HFFc6 (cell line): ENCODE measurements at places on chromosomes 3 and 15.

DNA sequence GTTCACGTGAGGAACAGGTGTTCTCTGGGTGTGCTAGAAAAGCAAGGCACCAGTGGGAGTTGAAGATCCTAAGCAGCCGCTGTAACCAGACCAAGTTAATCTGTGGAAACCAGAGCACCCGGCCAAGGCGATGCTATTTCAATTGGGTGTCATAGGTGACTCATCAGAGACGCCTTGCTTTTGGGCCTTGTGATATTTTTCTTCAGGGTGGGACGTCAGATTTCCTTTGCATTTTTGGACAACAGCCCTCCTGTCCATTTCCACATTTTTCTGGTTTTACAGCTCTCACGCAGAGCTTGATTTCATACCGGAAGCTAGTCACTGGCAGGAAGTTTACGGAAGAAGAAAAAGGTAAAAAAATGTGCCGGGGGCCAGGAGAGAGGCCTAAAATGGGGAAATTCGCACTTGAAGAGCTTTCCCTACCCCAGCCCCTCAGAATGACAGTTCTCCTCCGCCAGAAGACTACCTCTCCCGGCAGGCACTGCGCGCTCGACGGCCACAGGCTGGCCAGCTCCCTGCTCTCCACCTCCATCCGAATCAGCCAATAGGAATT, 471 bp upstream of the KBTBD8 start:
- no peak for DNase-seq

DNA sequence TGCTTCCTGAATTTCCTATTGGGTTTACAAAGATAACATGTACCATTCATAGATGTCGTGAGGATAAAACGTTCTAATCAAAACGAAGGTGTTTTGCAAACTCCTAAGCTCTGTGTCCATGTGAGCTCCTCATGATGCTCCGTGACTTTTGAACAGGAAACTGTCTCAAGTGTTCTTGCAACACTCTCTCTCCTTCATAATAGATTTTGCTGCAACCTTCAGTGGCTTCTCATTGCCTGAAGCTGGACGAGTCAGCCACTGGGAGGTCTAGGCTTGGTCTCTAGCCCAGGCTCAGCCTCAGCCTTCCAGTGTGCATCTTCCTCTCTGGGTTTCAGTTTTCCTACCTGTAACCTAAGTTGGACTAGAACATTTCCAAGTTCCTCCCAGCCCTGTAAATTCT, 18.7 kb upstream of the BCL2A1 start:
- peak; percentile 7 for DNase-seq

GRCh38 chr3:124217542-124217941, 225.6 kb upstream of the ROPN1 start:
- DNase-seq, result peak; percentile 49

GRCh38 chr3:151903501-151903991, 30.1 kb downstream of the SUCNR1 start:
- DNase-seq, result peak; percentile 62

GRCh38 chr3:69888040-69888942, 111.2 kb upstream of the SAMMSON start:
- DNase-seq, result no peak

GRCh38 chr15:95604634-95605036, 725.9 kb upstream of the NR2F2 start:
- peak; percentile 70 for DNase-seq

DNA sequence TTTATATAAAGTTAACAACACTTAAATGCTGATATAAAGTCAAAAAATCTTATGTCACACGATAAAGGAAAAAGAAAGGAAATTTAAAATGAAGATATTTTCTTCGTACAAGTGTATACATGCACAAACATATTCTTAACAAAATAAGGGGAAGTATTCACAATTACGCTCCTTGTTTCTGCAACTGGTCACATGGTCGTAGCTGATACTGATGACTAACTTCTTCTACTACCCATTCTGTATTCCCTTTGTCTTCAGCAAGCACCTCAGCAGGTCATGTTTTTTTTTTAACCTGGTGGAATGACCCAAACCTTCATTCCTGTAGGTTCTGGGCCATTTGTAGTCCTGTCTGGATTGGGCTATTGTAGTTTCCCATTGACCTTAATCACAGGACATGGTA, 30.0 kb upstream of the CMTM8 start:
- DNase-seq, result no peak

DNA sequence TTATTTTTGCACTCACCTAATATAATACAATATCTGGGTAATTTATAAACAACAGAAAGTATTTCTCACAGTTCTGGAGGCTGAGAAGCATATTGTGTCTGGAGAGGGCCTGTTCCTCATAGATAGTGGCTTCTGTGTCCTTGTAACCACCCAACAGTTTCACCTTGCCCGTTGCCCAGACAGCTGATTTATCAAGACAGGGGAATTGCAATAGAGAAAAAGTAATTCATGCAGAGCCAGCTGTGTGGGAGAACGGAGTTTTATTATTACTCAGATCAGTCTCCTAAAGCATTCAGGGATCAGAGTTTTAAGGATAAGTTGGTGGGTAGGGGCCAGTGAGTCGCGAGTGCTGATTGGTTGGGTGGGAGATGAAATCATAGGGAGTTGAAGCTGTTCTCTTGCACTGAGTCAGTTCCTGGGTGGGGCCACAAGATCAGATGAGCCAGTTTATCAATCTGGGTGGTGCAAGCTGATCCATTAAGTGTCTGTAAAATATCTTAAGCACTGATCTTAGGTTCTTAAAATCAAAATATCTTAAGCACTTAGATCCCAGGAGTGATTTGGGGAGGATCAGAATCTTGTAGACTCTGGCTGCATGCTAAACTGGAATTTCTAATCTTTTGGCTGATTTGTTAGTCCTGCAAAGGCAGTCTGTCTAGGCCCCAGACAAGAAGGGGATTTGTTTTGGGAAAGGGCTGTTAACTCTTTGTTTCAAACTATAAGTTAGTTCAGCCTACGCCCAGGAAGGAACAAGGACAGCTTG, 33.9 kb upstream of the C15orf39 start:
- DNase-seq, result peak; percentile 32

GRCh38 chr3:64450396-64450956, 225.2 kb upstream of the PRICKLE2 start:
- DNase-seq, result no peak

GRCh38 chr3:128701342-128702212, 24.4 kb upstream of the RAB7A start:
- no peak for DNase-seq

- no peak for DNase-seq
Observed at GRCh38 chr15:72397796-72398588, at the start of gene TMEM202. Gene TMEM202 (plus strand): TSS chr15:72398305. CDS start chr15:72398327, 22 bp downstream.

DNA sequence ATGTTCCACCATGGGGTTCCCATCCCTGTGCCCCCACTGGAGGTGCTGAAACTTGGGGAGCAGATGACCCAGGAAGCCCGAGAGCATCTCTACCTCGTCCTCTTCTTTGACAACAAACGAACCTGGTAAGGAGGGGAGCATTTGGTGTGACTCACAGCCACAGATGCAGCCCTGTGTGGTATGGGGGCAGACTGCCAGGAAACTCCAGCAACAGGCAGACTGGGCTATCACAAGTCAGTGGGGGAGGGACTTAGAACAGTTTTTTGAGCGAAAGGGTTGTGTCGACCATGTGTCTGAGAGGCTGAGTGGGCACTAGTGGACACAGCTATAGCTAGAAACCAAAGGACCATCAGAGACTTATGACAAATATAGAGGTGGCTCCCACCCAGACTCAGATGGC, 3.4 kb upstream of the OGG1 start:
- DNase-seq, result peak; percentile 80

GRCh38 chr3:46759239-46760167, 41.8 kb upstream of the PRSS50 start:
- DNase-seq, result no peak

GRCh38 chr3:158368271-158368670, 202.7 kb upstream of the MLF1 start:
- no peak for DNase-seq

GRCh38 chr3:81300324-81300927, 461.0 kb downstream of the GBE1 start:
- DNase-seq, result no peak

- no peak for DNase-seq
Observed at GRCh38 chr3:152269831-152270734, 1.4 kb downstream of the MBNL1 start.

DNA sequence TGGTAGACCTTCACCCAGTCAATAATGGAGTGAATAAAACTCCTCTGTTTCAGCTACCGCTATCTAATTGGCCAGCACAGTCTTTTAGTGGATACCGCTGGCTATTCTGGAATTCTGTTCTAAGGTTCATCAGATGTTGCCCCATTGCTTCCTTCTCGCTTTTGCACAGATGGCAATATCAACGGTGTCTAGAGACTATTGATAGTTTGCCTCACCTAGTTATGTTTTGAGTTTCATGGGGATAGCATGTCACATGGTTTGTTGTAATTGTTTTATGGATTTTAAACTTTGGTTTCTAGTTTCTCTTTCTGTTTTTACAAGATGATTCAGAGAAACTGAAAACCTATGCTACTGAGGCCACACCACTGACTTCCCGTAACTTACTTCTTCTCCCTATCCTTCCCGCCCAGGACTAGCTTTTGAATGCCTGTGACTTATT, 2.0 kb downstream of the XRN1 start:
- DNase-seq, result peak; percentile 17

- DNase-seq, result peak; percentile 42
Observed at GRCh38 chr3:188208516-188208981, 54.6 kb downstream of the LPP start.

GRCh38 chr3:535566-536416, 339.2 kb downstream of the CHL1 start:
- DNase-seq, result no peak

DNA sequence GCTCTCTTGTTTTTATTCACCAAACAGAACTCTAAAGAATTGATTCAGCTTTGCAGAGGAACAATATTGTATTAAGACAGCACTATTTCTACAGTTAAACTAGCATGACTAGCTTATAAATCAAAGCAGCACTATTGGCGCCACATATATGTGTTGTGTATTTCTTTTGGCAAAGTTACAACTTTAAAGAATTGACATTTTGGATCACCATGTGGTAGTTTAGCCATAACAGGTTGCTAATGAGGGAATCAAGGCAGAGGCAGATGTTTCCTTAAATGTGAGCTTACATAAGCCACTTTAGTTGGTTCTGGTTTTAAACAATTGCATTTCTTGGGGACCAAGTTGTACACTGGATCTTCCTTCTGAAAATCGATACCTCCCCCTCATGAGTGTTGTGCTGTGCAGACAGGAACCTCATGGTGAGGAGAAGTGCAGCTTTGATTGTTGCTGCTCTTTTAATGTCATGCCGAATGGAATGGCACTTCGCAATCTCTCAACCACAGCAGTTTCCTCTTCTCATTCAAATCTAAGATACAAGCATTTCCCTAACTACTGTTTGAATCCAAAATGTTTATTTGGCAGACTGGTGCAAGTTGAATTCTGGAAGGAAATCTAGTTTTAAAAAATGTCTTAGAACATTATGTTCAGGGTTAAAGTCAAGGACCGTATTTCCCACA, 151.2 kb downstream of the MYRIP start:
- no peak for DNase-seq

- peak; percentile 38 for DNase-seq
Observed at GRCh38 chr3:32420126-32421038, 28.7 kb downstream of the CMTM7 start.

GRCh38 chr3:124847051-124847450, 40.1 kb downstream of the ITGB5 start:
- DNase-seq, result no peak

DNA sequence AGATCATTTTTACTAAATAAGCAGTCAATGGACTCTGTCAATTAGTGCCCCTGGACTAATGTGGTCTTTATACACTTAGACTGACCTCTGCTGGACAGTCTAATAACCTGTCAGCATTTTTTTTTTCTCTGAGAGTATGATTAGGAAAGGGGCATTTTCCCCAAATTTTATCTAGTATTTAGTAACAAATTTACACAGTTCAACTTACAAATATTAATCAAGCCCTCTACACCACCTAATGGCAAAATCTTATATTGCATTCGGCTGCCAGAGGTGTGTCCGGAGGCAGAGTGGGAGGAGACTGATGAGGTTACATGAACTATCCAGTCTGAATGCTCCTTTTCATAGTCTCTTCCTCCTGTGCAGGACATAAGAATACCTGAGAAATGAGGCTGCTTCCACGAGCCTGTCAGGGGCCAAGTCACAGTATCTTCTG, 36.0 kb upstream of the COLQ start:
- peak; percentile 79 for DNase-seq

GRCh38 chr15:52180851-52181450, 10.2 kb downstream of the GNB5 start:
- no peak for DNase-seq

GRCh38 chr15:34076785-34077184, 24.9 kb downstream of the EMC7 start:
- no peak for DNase-seq

GRCh38 chr3:144989807-144990206, 1018.2 kb downstream of the DIPK2A start:
- no peak for DNase-seq

- DNase-seq, result peak; percentile 93
Observed at GRCh38 chr3:169085827-169086226, 577.7 kb downstream of the MECOM start.

DNA sequence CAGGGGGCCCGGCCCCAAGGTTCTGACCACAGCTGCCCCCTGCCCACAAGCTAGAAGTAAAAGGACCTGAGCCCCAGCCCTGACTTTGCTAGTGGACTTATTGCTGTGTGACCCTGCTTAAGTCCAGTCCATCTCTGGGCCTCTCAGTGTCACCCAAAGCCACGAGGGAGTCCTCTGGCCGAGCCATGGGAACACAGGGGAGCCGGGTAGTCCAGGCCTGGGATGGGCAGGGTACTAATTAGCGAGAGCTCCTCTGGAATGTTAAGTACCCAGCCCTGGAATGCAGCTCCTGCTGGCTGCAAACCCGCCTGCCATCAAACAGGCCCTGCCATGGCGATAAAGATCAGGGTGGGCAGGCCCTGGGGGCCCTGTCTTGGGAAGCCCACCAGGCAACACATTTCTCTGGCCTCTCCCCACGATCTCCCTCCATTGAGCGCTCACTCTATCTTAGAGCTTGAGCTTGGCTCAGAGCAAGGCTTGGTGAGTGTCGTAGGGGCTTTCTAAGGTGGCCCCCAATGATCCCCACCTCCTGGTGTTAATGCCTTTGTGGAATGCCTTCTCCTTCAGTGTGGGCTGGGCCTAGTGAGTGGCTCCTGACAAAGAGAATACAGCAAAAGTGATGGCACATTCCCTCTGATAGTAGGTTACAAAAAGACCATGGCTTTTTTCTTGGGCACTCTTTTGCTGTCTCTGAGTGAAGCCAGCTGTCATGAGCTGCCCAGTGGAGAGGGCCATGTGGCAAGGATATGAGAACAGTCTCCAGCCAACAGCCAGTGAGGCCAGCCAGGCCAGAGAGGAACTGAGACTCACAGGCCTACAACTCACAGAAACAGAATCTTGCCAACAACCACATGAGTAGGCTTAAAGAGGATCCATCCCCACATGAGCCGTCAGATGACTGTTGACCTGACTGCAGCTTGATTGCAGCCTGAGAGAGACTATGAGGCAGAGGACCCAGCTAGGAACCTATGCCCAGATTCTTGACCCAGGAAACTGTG, 133.1 kb downstream of the SMAD6 start:
- no peak for DNase-seq

DNA sequence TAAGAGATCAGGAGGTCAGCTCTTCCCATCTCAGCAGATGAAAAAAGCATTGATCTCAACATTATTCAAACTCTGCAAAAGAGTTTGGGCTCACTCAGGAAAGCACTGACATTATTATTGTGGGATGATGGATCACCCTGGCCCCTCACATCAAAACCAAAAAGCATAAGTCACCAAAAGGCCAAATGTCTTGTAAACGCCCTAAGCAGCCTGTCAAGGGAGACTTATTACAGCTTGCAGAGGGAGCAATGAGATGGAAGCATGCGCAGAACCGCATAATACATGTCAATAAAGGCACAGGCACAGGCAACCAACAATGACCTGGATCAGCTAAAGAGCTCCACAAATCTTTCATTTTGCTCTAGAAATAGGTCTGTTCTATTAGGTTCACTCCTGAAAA, 4.6 kb downstream of the FSIP1 start:
- DNase-seq, result no peak
